ENCODE measurements at places on chromosomes 2 and 18.

GRCh38 chr2:177540283-177540682 is 147.7 kb downstream of the AGPS start:
- no peak for DNase-seq

GRCh38 chr18:74283646-74284045 is 8.1 kb downstream of the CYB5A start:
- peak; percentile 54 for DNase-seq

DNA sequence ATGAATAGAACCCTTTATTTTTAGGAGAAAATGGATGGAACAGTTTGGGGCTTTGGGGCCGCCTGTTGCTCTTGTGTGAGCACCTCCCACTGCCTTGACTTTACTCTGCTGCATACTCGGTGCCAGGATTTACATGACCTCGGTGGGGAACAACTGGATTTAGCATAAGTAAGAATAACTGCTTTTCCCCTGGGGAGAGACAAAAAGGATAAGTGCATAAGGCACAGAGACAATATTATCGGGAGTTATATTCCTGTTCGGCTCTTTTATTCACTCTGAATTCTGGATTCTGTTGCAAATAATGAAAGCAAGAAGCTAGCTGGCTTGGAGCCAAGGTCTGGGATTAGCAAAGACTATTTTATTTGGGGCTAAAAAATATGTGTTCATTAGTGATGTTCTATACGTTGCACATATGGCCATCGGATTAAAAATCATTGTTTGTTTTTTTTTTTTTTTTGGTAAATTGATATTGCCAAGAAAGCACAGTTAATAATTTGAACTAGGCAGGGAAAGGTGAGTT is 69.8 kb downstream of the CYBRD1 start:
- DNase-seq, result no peak

DNA sequence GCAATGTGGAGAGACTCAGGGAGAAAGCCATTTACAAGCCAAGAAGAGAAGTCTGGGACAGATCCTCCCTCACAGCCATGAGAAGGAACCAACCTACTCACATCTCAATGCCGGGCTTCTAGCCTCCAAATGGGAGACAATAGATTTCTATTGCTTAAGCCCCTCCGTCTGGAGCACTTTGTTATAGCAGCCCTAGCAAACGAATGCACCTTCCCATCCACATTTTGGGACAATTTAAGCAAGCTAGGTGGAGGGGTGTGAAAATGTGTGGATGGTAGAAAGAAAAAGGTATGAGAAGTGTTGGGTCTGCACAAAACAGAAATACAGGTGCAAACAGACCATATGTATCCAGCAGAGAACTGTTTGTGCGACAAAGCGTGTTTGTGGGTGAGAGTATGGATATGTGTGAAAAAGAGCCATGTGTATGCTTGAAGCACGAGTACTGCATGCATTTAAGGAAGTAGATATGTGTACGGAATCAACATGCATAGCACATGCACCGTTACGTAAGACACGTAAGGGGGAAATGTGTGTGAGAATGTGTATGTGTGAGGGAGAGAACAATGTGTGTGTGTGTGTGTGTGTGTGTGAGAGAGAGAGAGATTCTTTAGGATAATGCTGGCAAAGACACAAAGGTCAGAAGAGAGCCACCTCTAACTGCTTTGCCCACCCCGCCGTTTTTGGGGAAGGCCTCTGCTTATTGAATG is 13.1 kb upstream of the E2F6 start:
- DNase-seq, result no peak

DNA sequence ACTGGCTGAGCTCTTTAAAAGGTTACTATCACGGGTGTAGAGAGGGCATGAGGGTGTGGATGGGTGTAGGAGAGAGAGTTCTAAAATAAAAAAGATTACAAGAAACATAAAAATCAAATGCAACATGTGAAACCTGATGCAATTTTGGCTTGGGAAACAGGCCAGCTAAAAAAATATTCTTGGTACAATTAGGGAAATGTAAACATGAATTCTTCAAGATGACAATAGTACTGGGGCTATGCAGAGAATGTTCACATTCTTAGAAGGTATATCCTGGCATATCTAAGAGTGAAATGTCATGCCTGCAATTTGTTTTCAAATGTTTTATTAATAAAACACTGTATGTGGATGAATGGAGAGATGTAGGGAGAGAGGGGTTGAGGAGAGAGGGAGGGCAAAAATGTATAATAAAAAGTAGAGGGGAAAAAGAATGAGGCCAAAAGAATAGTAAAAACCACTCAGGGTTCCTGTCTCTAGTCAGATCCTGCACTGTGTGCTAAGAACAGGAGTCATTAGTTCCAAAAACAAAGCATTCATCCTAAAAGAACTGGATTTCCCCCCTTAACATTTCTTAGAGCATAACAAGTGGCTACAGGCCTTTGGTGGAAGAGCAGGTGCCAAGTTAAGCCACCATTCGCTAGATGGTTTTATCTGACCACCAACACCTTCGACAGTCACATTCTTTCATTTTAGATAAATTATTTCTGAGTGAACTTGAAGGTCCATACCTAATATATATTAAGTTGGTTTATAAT is 77.3 kb downstream of the LPIN2 start:
- no peak for DNase-seq

DNA sequence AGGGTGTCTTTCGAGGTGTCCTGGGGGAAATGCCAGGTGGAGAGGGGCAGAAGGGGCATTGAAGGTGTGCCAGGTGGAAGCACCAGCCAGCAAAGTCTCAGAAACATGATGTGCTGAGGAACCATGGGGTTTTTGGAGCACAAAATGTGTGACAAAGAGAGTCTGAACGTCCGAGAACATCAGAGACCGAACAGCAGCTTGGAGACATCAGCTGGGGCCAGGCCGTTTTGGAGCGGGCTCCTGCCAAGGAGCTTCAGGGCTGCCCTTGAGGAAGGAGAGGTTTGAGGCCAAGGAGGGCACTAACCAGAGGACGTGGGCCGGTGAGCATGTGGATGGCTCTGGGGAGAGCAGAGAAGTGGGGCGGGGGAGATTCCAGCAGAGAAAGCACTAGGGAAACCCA is 5.3 kb upstream of the MBP start:
- no peak for DNase-seq

DNA sequence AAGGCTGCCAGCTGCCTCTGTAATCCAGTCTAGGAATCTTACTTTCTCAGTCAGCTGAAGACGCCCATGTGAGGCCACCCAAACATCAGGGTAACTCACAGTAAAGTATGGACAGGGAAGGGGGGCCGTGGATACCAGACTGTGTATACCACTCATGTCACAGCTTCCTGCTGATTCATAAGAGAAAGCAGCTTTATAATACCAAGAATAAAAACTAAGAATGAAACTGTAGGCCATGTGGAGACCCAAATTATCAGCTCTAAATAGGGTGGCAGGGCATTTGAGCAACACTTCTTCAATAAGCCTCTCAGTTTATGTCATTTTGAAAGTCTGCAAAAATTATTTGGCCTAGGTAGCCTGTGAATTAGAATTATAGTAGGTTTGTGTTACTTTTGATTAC is 115.0 kb upstream of the CDCA7 start:
- no peak for DNase-seq

GRCh38 chr18:54416436-54416835 is 58.7 kb downstream of the C18orf54 start:
- no peak for DNase-seq

DNA sequence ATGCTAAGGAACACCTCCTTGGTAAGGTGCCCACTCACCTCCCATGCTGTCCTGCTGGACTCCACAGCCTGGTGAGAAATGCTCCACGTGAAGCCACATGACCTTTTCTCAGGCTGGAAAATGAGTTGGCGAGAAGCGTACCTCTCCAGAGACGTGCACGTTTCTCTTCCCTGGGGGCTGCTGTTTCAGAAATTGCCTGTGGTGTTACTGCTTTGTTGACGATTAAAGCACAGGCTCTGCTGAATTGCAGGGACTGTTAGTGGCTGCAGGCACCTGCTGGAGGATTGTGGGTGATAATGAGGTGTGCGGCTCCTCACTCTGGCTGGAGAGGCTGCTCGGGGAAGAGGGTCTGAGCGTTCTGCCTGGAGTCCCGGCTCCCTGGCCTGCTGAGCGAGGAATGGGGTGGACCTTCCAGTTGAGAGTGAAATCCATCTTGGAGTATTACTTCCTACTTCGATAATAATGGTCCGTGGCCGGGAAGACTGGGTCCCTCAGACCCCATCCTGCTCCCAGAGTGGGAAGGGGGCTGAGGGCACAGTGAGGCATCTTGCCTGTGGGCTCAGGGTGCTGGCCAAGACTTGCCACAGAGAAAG is 199.3 kb upstream of the HDAC4 start:
- peak; percentile 43 for DNase-seq

DNA sequence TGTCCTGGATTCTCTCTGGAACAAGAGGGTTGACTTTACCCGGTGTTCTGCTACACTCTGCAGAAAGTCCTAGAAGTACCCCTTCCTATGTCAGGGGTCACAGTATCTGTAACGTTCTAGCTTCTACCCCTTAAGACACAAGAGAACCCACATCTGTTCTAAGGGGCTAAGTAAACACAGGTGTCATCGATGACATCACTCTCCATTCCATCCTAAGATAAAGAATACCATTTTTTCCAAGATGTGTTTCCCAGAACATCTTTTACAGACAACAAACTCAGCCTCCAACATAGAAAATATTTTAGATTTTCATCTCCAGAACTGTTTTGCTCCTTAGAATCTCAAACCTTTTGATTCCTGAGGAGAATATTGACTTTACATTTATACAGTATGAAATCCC is 239.1 kb downstream of the TRIB2 start:
- DNase-seq, result no peak

- peak; percentile 62 for DNase-seq
These were observed 385.4 kb upstream of the RND3 start for GRCh38 chr2:150872756-150873395.

- DNase-seq, result peak; percentile 77
These were observed 36.9 kb downstream of the SNED1 start for GRCh38 chr2:241035142-241035817.

DNA sequence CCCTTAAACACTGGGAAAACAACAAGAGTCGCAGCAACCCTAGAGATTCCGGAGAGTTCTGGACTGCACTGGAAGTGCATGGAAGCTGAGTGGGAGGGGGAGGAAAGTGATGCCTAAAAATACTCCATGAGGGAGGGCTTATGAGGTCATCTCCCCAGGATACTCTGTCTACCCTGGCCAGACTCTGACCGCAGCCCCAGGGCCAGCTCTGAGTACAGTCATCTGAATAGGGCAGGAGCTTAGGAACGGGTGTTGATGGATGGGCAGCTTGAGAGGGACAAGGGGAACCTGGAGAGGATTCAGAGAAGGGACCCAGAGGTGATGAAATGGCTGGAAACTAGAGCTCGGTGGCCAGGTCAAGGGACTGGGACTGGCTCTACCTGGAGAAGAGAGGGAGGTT is 79.3 kb upstream of the IGFBP5 start:
- no peak for DNase-seq

GRCh38 chr18:28468901-28469300 is 292.0 kb upstream of the CDH2 start:
- DNase-seq, result no peak

DNA sequence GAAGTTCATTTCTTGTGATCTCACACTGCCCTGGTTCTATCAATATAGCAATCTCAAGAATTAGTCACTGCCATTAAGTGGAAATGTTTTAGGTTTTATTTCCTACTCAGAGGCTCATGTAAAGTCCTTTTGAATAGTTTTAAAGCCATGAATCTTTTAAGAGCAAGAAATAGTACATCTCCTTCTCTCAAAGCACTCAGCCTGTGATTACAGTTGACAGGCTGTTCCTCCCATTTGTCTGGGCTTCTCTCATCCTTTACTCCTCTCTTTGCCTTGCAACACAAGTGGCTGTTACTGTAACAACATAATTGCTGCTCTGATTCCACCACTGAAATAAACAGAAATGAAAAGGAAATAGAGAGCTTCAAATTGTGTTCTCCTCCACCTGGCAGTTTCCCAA is 18.4 kb downstream of the GRP start:
- DNase-seq, result no peak

- DNase-seq, result no peak
These were observed 379.3 kb downstream of the SOX11 start for GRCh38 chr2:6071519-6071918.

DNA sequence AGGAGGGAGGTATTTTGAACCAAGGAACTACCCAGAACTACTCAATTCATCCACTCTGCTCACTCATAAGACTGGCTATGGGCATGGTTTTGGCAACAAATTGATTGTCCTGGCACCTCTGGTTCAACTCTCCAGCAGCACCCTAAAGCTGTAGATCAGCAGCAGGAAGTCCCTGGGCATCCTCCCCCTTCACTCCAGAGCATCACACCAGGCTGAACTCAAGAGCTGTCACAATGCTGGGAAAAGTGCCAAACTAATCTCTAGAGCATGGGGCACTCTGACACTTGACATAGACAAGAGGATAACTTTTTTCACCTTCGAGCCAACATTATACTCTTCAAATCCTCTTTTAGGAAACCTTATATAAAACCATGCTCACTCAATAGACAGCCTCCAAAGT is 154.1 kb upstream of the RBBP8 start:
- no peak for DNase-seq

DNA sequence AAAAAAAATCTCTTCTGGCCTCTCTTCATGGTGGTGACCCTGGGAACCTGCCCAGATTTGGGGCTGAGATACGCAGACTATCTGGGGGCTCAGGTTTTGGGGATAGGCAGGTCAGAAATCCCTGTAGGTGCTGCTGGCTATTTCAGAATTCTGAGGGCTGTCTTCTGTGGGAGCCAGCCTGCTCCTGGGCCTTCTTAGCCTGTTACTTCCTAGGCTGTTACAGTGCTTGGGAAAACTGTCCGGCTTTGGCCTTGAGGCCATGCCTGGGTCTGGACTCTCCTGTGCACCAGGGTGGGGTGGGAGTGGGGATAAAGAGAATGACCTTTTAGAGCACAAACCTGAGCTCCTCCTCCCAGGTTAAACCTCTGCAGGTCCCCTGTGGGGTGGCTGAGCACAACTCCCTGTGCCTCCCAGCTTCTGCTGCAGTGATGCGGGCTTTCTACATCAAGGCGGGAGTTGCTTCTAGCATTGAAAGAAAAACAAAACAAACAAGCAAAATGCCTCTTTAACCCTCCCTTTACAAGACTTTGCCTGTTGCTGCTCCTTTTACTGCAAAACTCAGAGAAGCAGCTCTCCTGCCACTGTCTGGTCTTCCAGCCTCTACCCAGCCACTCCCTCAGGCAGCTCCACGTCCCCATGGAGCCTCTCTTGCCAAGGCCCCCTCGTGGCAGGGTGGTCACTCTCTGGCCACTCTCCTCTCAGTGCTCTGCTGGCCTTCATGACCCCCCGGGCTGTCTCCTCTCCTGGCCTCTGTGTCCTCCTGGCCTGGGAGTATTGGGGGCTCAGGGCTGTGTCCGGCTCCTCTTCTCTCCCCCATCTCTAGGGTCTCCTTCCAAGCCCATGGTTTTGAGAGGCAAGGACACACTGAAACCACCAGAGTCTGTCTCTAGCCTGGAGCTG is 293.0 kb upstream of the HS6ST1 start:
- DNase-seq, result no peak

- no peak for DNase-seq
These were observed 61.5 kb downstream of the STPG4 start for GRCh38 chr2:47093626-47094025.

DNA sequence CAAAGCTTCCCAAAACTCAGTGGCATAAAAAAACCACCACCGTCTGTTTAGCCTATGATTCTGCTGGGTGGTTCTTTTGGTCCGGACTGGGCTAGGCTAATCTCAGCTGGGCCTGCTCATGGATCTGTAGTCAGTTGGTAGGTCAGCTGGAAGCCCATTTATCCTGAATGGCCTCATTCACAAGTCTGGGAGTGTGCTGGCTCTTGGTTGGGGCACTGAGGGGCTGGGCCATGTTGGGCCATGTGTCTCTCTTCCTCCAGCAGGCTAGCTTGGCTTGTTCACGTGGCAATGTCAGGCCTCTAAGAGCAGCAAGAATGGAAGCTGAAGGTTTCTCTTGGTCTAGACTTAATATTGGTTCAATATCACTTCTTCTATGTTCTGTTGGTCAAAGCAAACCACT is 95.7 kb upstream of the HS6ST1 start:
- DNase-seq, result peak; percentile 78

GRCh38 chr2:41736105-41736567 is 311.7 kb upstream of the PKDCC start:
- no peak for DNase-seq

Data from endodermal cell (in vitro differentiated cells).